ENCODE measurements at places on chromosomes 4 and X. TPM values are rescaled to one million over a fixed set of nuclear protein-coding genes. Genes with fewer than 3 reads are reported as not detected.
A peak's percentile ranks its signal among the peaks of the same experiment; 100 is the strongest.

Gene GABRG1
- not detected for total RNA-seq

Gene ADAMTS3
- total RNA-seq: 3.0 TPM

Gene MAMLD1
- 8.8 TPM for total RNA-seq

Gene CT47B1
- not detected for total RNA-seq

Gene TGIF2LX
- total RNA-seq: not detected

Gene MAOB
- 3.2 TPM for total RNA-seq

Gene ARR3
- total RNA-seq: not detected

- H3K27ac ChIP-seq: no peak overlapping the region
- no peak overlapping the region for H3K4me3 ChIP-seq
- no peaks in the 10 kb centered on the region for H3K36me3 ChIP-seq
- no peaks in the 10 kb centered on the region for H3K27me3 ChIP-seq
- DNase-seq: no peak
- H3K4me1 ChIP-seq: peaks cover 18% of the 10 kb centered on the region
Observed at GRCh38 chrX:10986616-10987015, 124.5 kb upstream of the HCCS start.

- no peak overlapping the region for H3K4me3 ChIP-seq
- H3K4me1 ChIP-seq: peaks cover 51% of the 10 kb centered on the region
- H3K27me3 ChIP-seq: no peaks in the 10 kb centered on the region
- H3K36me3 ChIP-seq: peaks cover 38% of the 10 kb centered on the region
- no peak for DNase-seq
- peak overlapping the region; percentile 28 for H3K27ac ChIP-seq
Observed at GRCh38 chr4:94650690-94651089, 107.1 kb upstream of the BMPR1B start.

DNA sequence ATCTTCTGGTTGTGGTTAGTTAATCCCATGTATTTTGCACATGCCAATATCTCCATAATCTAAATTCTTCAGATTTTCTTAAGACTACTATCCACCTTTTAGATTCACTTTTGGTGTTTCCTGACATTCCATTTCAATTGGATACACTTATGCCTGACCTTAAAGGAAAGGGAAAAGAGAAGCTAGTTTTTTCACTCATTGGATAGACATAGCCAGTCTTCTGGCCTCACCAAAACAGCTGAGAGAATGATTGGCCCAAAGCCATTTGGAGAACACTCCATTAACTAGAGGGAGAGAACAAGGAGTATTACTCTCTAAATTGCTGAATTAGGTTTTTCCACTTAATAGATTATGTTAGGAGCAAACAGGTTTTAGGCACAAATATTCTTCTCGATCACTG is 4.0 kb downstream of the PRPS1 start:
- no peaks in the 10 kb centered on the region for H3K36me3 ChIP-seq
- peaks cover 26% of the 10 kb centered on the region for H3K4me1 ChIP-seq
- DNase-seq: no peak
- H3K27me3 ChIP-seq: no peaks in the 10 kb centered on the region
- no peak overlapping the region for H3K27ac ChIP-seq
- no peak overlapping the region for H3K4me3 ChIP-seq

GRCh38 chr4:79899481-79899880 is 173.5 kb downstream of the ANTXR2 start:
- no peak overlapping the region for H3K4me3 ChIP-seq
- H3K36me3 ChIP-seq: no peaks in the 10 kb centered on the region
- H3K27ac ChIP-seq: no peak overlapping the region

DNA sequence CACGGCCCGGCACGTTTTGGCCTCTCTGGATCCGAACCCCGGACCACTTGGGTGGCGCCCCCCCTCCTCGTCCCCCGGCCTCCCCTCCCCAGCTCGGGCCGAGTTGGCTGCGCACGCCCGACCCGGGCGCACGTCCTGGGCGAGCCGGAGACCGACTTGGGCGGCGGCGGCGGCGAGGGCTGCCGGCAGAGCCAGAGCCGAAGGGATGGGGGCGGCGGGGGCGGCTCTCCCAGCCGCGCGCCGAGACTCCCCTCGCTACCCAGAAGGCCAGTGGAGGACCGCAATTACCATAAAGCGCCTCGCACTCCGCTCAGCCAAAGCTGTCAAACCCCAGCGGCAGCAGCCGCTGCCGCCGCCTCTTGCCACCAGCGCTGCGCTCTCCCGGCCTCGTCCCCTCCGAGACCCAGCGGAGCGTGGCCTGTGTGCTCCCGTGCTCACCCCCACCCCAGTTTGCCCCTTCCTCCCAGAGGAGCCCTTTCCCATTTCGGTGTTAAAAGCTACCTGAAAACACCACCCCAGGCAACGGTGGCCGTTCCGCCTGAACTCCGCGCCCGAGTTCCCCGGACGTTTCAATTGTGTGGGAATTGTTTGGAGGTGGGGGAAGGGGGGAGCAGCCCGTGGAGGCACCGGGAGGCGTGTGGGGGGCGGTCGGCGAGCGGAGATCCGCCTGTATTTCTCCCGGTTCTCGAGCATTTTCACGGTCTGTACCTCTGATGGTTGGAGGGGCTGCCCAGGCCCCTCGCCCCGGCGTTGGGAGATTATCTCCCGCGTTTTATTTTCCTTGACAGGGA is 701 bp upstream of the BCOR start:
- peak overlapping the region; percentile 71 for H3K27ac ChIP-seq
- peaks cover 37% of the 10 kb centered on the region for H3K4me1 ChIP-seq
- H3K36me3 ChIP-seq: no peaks in the 10 kb centered on the region
- peak overlapping the region; percentile 62 for H3K4me3 ChIP-seq
- no peak for DNase-seq

Measured in chondrocyte (in vitro differentiated cells).